Activated CD4-positive, alpha-beta T cell treated with anti-CD3 and anti-CD28 coated beads, Interleukin-2, amount 50 U/mL, for 1 hour (primary cell): ENCODE measurements at places on chromosomes 1 and 21.

- no peak for DNase-seq
Measured at GRCh38 chr1:186896211-186896610, 67.5 kb downstream of the PLA2G4A start.

GRCh38 chr1:67687198-67687545 lies 2.2 kb downstream of the GADD45A start:
- no peak for DNase-seq

DNA sequence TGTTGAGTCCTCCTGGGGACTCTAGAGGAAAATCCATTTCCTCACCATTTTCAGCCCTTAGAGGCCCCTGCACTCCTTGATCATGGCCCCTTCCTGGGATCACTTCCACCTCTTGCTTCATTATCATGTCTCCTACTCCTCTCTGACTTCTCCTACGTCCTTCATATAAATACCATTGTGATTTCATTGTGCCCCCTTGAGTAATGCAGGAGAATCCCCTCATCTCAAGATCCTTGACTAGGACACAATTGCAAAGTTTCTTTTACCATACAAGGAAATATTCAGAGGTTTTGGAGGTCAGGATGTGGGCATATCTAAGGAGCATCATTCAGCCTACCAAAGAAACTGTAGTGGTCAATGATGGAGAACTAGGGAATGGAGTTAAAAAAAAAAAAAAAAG lies 8.8 kb upstream of the GBP6 start:
- no peak for DNase-seq

DNA sequence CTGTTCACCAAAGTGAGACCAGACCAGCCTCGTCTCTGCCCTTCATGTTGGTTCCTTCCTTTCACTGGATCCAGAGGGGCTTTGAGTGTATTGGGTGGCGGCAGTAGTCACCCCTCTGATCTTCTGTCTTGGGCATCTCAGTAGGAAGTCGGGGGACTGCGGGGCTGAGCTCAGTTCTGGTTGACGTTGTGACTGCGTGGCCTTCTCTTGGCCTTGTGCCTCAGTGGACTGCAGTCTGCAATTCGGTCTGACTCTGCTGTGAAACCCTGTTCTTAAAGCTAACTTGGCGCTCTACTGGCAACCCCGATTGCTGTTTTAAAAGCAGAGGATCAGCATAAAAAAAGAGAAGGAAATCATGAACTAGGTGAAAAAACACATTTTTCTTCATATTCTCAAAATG lies 56.7 kb downstream of the SLC37A1 start:
- no peak for DNase-seq

DNA sequence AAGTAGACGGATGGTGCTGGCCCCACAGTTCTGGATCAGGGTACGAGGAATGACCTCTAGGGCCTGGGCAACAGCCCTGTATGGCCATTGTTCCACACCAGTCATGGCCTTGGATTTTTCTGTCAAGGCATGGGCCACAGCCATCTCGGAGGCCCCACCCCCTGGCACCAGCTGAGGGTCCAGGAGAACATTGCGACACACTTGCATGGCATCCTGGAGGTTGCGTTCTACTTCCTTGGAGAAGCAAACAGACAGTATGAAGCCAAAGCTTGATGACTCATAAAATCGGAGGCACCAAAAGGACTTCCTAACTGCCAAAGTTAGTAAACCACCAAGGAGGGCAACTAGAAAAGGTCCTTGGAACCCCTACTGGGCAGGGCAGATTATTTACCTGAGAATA lies 11.9 kb upstream of the VHLL start:
- no peak for DNase-seq
